Mesothelial cell of epicardium (in vitro differentiated cells): ENCODE measurements at places on chromosomes 2 and 18.

DNA sequence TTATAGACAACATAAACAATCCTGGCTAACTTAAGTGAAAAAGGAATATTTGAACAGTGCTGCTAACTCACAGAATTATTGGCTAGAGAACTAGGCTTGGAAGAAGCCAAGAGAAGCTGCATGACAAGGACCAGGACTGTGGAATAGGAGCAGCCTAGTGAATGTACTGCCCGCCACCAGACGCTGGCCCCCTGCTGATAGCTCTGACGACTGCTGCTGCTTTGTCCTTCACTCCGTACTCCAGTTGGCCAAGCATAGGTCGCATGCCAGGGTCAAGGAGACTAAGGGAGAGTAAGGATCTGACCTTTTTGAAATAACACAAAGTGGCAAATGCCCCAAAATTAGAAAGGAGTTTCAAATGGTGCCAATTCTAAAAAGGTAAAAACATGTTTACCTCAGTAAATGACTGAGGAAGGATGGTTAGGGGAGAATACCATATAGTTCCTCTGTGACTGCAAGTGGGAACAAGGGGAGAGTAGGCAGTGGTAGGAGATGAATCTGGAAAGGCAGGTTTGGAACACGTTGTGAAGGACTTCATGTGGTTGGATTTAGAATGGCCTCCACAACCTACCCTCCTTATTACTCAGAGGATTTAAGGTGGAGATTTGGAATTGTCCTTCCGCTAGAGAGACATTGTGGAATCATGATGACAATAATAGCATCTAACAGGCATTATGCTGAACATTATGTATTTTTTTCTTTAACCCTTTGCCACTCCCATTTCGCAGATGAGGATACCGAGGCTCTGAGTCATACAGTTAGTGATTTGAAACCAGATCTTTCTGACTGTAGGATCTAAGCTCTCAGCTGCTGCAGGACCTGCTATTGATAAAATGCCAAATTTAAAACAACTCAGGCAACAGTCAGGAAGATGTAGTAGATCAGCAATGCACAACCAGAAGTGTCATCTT, 19.5 kb downstream of the STRADB start:
- no peak for DNase-seq

DNA sequence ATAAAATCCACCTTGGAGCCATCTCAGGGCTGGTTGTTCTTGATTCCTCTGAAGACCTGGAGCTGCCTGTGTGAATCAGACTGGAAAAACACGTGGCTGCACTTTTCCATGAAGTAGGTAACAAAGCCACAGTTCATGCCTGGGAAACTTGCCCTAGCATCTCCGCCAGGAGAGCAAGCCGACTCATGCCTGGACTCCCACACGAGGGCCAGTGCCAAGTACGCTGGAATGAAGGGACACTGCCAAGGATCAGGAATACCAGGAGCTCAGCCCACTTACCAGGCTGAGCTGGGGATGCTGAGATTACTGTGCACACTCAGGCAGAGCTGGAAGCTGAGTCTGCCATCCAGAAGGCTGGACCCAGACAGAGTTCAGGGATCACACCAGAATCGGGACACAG, 10.9 kb upstream of the FHL2 start:
- no peak for DNase-seq

- no peak for DNase-seq
Observed at GRCh38 chr18:54392543-54393023, 34.9 kb downstream of the C18orf54 start.

- no peak for DNase-seq
Observed at GRCh38 chr2:3601561-3602271, 6.8 kb downstream of the COLEC11 start.

DNA sequence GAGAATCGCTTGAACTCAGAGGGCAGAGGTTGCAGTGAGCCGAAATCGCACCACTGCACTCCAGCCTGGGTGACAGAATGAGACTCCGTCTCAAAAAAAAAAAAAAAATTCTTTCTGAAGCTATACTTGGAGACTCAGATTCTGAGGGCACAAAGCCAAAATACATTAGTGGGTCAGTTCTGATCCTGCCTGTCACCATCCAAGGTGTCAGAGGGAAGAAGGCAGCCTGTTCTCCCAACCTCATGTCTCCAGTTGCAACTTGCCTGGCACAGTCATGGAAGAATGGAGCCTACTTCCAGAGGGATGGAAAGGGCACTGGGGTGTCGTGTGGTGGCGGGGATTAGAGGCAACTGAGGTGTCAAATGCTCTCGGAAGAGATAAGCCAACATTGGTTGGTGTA, 104.8 kb upstream of the GATA6 start:
- DNase-seq, result no peak

DNA sequence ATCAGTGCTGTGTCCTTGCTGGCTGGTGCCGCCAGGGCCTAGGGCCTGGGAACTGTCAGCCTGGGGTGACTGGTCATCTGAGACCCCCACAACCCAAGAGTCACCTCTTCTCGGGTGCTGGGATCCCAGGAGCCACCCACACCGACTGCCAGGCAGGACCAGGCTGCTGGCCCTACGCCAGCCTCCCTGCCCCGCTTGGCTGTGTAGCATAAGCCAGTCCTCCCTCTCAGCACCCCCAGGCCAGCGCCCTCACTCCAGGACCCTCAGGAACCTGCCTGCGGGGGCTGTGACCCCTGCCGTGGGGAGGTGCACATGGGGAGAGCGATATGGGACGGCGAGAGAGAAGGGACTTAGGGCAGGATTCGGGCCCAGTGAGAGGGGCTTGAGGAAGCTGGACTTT, 9.5 kb downstream of the ARHGEF4 start:
- no peak for DNase-seq

DNA sequence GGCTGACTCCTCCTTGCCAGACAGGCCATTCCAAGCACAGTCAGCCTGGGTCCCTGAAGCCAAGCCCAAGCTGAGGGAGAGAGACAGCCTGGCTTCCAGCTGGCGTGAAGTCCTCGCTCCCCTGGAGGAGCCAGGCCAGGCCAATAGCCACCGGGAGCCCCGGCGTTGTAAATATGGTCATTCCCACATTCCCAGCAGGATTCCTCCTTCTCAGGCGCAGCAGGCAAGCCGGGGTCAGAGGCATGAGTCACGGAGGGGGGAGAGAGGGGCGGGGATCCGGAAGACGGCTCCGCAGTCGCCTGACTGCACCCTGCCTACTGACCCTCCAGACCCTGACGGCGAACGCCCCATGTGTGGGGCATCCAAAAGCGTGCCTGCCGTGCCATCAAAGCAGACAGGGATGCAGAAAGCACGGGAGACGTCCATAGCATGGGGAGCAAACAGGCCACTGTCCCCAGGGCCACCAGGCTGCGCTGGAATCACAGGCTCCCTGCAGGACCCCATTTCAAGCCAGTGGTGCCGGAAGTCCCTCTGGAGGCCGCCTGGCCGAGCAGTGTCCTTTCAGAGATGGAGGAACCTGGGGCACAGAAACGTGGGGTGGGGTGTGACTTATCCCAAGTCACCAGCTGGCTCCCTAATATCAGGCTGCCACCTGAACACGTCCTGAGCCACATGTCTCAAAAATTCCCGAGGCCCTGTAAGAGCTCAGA, 48.2 kb downstream of the TWIST2 start:
- DNase-seq, result no peak

GRCh38 chr2:138433995-138434951, 67.3 kb upstream of the SPOPL start:
- no peak for DNase-seq

- no peak for DNase-seq
Observed at GRCh38 chr2:178280244-178280852, 86.0 kb downstream of the OSBPL6 start.

DNA sequence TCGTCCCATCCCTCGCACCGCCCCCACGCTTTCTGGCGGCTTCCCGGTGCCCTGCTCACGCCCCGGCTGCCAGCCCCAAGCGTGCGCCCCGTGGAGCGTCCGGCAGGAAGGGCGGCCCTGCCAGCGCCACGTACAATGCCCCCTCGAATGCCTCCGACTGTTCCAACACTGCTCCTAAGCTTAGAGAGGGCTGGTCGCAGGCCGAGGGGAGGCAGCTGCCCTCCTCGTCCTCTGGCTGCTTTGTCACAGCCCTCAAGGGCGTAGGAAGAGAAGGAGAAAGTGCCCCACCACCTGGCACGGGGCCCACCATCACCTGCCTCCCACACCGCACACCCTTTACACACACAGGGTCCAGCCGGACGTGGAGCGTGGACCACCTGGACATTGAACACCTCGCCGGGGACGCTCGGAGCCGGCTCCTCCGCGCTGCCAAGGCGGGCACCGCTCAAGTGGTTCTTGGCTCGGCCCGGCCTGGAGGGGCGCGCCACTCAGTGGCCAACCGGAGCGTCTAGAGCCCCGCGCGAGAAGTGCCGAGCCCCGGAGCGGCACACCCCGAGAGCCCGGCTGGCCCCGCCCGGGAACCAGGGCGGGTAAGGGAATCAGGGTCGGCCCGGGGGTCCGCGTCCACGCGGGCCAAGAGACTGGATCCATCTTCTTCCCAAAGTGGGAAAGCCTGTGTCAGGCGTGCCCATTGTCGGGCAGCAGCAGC, 830 bp downstream of the DNER start:
- DNase-seq, result no peak
